ENCODE measurements at places on chromosomes 3 and 15.

GRCh38 chr3:180048103-180048502 lies 11.4 kb upstream of the PEX5L start:
- DNase-seq, result no peak

GRCh38 chr15:78923480-78924360 lies 21.1 kb downstream of the CTSH start:
- DNase-seq, result no peak

DNA sequence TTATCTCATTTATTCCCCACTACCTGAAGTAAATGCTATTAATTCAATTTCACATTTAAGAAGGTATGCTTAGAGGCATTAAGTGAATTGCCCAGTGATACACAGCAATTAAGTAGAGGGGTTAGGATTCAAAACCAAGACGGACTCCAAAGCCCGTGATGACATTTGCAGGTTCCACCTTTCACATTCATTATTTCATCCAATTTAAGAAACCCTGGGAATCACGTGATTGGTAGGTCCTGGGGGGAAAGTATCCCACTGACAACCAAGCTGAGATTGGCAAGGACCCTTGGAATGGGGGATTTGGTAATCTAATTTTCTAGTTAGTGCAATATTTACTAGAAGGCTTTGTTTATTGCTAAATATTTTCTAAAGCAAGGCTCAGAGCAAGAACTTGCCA lies 1.8 kb downstream of the POMGNT2 start:
- no peak for DNase-seq

DNA sequence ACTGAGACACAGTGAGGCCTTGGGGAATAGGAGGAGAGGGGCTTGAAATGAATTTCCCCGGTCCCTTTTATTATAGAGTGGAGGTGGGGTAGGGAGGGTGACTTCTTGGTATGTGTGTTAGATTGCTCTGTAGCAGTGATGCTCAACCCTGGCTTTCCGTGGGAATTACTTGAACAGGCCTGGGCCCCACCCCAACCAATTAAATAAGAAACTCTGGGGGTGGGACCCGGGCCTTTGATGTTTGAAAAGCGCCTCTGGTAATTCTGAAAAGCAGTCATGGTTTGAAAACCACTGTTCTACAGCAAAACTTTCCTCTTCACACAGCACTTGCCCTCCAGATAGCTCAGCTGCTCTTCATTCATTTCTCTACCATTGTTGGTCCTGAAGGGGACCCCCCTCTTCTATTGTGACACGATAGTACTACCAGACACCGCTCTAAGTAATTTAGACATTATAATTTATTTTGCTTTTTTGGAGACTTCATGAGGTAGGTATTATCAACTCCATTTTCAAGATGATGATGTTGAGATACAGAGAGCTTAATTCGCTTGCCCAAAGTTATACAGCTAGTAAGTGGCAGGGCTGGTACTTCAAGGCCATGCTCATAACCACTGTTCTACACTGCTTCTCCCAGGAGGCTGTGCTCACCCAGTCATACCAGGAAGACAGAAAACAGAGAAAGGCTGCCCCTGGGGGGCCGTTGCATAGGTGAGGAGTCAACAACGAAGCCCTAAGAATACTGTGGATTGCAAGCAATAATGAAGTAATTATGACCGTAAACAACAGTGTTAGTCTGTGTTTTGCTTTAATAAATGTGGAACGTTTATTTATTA lies 176.2 kb downstream of the PEX5L start:
- DNase-seq, result no peak

- DNase-seq, result no peak
Measured at GRCh38 chr15:56959318-56959648, 40.8 kb downstream of the TCF12 start.

- peak; percentile 89 for DNase-seq
Measured at GRCh38 chr15:74240002-74240568, 4.0 kb downstream of the CCDC33 start.

DNA sequence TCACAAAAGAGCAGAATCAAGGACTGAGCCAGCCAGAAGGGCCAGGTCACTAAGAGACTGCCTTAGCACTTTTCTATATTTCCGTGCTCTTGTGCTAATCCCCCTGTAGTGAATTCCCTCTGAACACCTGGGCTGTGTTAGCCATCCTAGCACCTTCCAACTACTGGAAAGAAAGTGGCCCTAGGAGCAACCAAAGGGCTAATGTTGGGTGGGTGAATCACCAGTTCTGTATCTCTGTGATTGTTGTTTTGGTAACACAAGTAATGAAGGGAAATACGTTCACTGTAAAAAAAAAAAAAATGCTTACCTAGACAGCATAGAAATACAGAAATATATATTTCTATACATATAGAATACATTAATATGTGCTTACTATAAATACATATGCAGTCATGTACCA lies 43.9 kb downstream of the PXYLP1 start:
- DNase-seq, result no peak

GRCh38 chr3:193396451-193397244 lies 18.1 kb upstream of the ATP13A5 start:
- DNase-seq, result no peak

DNA sequence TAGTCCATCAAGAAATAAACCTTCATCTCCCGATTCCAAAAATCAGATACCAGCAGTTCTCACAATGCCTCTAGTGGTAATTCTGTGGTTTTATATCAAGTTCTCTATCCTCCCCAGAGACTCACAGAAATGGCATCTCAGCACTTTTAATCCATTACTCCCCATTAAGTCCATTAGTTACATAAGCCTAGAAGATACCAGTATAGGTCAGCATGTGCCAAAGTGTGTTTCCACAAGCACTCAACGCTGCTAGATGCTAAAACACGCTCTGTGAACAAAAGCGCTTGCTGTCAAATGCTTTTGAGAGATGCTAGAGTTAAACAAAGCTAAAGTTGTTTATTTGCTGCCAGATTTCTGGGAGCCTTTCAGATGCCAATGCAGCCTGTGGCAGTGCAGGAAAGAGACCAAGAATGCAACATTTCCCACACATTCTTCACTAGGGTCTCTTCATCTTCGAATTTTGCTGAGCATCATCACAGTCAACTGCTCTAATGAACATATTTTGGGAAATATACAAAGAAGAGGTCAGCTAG lies 918.8 kb upstream of the CFAP20DC start:
- DNase-seq, result peak; percentile 28

DNA sequence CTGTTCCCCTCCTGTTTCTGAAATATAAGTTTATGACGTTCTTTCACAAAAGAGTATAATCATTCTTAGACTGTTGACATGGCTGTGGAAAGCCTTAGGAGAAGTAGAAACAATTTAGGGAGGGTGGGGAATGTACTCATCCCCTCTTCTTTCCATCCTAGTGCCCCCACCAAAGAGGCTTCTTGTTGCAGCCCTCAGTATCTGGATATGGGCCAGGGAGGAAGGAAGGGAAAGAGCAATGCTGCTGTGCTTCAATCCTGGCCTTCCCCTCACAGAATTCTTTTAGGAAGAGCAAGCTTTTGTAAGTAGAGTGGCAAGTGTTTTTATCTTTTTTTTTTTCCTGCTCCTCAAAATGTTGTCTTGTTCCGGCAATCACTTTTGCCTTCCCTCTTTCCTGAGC lies 1.7 kb downstream of the INAFM2 start:
- DNase-seq, result no peak

DNA sequence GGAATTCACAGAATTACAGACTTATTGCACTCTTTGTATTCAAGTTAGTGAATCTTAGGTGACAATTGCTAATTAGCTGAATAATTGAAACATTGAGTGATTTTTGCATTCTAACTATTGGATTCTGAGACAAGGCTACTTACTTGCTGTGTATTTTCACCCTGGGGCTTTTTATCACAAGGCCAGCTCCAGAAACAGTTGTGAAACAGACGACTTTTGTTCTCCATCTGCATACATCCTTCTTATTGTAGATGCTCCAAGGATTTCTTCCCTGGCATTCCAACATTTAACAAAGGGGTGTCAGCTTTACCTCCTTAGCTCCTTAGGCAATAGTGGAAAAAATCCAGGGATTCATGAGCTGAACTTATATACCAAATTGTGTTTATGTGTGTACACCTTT lies 233.2 kb upstream of the CHRM5 start:
- no peak for DNase-seq

Measured in Ammon's horn (tissue), 1 donor.